ENCODE measurements at places on chromosomes 4 and X.

GRCh38 chrX:19496711-19497110, 18.6 kb downstream of the MAP3K15 start:
- DNase-seq: no peak

DNA sequence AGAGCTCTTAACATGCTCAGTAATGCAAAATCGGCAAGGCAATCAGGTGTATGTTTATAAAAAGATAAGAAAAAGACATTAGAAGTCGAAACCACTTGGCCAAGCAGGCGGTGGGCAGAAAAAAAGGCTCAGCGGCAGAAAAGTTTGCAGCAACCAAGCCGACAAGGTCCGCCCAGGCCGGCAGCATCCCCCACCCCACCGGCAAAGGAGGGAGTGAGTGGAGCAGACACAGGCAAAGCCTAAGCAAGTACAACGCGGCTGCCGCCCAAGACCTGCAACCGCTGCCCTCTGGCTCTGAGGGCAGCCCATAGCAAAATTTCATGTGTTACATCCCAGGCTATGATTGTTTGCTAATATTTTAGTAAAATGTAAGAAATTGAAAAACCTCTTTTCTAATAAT, 125.4 kb upstream of the ZCCHC13 start:
- no peak for DNase-seq

DNA sequence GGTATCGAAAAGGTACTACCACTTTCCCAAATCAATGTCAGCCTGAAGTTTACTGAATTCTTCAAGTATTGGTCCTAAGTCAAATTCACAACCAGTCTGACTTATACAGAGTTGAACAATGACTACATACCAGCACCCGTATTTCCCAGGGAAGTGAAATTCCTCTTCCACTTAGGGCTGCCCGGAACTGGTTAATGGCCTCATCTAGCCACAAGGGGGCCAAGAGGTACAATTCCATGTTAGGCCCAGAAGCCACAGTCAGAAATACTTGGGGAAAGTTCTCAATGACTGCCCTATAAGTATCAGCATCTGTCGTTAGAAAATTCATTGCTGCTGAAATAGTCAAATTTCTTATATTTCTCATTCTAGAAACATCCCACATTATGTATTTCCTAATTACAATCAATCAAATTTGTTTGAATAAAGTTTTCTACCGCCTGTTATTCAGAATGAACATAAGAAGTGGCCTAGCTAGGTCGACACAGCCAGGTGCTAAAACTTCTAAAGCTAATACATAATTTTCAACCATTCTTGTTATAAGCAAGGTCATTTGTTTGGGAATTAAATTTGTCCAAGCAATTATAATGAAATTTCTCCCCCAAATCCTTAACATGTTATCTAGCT, 5.6 kb upstream of the PCDH7 start:
- peak; percentile 66 for DNase-seq

GRCh38 chrX:25012793-25013631, 2.8 kb downstream of the ARX start:
- no peak for DNase-seq

GRCh38 chr4:101655005-101655404, 135.5 kb upstream of the BANK1 start:
- DNase-seq: no peak

DNA sequence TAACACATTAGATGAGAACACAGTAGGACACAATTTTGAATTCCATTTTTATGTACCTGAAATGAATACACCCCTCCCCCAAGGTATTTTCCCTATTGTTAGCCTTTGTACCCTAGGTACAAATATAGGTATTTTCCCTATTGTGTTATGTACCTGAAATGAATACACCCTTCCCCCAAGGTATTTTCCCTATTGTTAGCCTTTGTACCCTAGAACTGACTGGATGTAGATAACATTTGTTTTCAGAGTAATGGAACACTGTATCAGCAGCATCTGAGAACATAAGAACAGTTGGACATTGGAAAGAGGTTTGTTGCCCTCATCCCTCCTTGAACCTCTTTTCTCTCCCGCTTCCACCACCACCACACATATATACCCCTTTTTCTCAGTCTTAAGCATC, 37.6 kb downstream of the YIPF6 start:
- no peak for DNase-seq

GRCh38 chr4:10118048-10119004, 1.7 kb upstream of the WDR1 start:
- no peak for DNase-seq

GRCh38 chr4:107740950-107741701, 21.1 kb upstream of the PAPSS1 start:
- DNase-seq: no peak

- DNase-seq: no peak
These were observed 21.0 kb upstream of the POLA1 start for GRCh38 chrX:24672701-24673190.

DNA sequence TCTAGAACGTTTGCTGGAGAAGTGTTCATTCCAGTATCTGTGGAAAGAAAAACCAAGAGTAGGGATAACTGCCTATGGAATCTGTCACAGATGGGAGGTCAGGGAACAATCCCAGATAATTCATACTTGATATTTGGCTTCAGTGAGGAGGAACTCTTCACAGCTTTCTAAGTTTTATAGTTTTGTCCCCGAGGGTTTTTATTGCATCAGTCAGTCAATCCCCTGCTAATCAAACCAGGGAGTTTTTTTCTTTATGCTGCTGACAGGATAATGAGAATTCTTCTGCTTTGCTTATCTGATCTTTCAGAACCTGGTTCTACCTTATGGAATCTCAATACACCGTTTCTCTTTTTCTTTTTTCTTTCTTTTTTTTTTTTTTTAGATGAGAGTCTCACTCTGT, 633 bp upstream of the TRIML2 start:
- DNase-seq: no peak

GRCh38 chrX:153947009-153947769, 2.7 kb upstream of the RENBP start:
- peak; percentile 68 for DNase-seq

- peak; percentile 18 for DNase-seq
These were observed 3.7 kb upstream of the MAEA start for GRCh38 chr4:1285790-1286553.

- no peak for DNase-seq
These were observed 135.6 kb downstream of the STAG2 start for GRCh38 chrX:124097116-124097515.

- DNase-seq: no peak
These were observed 15.1 kb upstream of the CEP135 start for GRCh38 chr4:55933611-55934010.

- no peak for DNase-seq
These were observed 281.0 kb downstream of the LDB2 start for GRCh38 chr4:16617435-16617834.

DNA sequence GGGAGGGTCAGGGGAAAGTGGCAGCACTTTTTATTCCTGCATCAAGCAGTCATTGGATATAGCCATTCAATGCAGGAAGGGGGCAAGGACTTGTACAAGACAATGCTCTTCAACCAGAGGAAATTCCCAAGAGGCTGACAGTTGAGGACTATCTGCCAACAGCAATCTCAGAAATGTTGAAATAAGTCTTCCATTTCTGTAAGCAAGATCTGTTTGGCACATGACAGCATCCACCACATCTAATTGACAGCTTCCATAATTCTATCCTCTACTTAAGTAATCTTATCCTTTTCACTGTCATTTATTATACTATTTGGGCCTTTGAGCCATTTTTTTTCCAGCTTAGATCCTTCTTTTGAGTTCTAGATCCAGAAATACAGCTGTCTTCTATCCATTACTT, 110.7 kb downstream of the CFAP299 start:
- no peak for DNase-seq

DNA sequence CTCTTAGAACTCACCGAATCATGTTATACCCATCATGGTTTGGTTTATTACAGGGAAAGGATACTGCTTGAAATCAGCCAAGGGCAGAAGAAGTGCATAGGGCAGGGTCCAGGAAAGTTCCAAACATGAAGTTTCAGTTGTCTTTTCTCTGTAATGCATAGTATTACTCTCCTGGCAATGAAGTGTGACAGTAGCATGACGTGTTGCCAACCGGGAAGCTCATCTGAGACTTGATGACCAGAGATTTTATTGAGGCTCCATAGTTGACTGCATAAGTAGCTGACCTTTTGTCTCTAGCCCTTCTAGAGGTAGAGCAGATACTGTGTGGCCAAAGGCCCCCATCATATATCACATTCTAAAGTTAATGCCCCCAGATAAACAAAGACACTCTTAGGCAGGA, 72.1 kb downstream of the BEND4 start:
- DNase-seq: no peak

Measured in NCI-H524 (cell line).